Stimulated activated CD8-positive, alpha-beta memory T cell treated with anti-CD3 and anti-CD28 coated beads, Interleukin-7, amount 100 ng/mL, for 48 hours (primary cell): ENCODE measurements at places on chromosomes 6 and 20.
A peak's percentile ranks its signal among the peaks of the same experiment; 100 is the strongest.

GRCh38 chr20:50344232-50345071 is 153.8 kb downstream of the CEBPB start:
- DNase-seq, result no peak

DNA sequence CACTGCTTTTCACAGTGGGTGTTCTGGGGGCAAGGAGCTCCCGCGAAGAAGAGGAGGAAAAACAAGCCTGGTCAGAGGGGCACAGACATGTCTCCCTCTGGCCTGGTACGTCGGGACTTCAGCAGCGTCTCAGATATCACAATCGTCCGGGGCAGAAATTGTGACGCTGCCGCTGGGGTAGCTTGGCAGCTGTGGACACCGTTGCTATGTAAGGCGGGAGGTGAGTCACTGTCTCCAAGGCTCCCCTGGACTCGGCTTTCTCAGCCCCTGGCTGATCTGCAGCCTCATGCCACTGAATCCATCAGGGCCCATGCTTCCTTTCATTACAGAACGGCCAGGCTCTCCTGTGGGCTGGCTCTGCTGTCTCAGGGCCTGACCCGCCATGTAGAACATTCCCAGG is 98.7 kb downstream of the SULF2 start:
- no peak for DNase-seq

- no peak for DNase-seq
These were observed 65.5 kb downstream of the SOBP start for GRCh38 chr6:107555449-107555848.

- DNase-seq, result no peak
These were observed 497.3 kb downstream of the PRKN start for GRCh38 chr6:162230147-162230752.

- no peak for DNase-seq
These were observed 51.7 kb downstream of the STK35 start for GRCh38 chr20:2153326-2153725.

GRCh38 chr6:7165002-7165889 is 57.5 kb downstream of the RREB1 start:
- DNase-seq, result no peak

DNA sequence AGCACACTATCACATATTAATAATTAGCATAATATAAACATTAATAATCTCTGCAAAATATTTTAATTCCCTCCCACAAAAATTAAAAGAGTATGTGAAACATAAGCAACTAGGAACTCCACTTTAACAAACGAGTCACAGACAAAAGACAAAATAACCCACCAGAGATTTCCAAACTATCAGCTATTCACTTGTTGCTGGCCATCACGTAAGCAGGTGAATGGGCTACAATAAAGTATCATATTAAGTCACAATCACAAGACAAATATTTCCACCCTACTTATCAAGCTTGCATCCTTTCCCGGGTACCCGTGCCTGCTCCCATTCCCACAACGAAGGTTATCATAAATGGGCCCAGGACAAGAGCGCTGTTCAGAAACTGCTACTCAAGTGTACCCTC is 2.5 kb downstream of the HDAC2 start:
- DNase-seq, result no peak

- no peak for DNase-seq
These were observed 177.1 kb downstream of the MRPL14 start for GRCh38 chr6:43950051-43950605.

GRCh38 chr6:110875548-110876169 is 1.1 kb downstream of the AMD1 start:
- peak; percentile 39 for DNase-seq
